ENCODE measurements at places on chromosomes 16 and 17.

DNA sequence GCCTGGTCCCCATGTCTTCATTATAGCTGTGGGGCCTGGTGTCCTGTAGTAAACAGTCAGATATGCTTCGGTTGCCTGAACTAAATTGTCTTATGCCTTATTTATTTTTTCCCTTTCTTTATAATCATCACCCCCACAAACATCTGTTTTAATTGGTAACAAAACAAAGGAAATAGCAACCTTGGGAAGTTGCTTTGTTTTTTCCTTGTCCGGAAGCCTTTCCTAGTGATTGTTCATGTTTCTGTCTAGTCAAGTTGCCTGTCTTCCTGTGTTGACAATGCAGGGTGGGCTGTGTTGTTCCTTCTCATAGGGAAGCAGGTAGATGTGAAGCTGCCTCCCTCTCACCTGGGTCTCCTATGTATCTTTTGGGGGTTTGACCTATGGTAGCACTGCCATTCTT, 16.7 kb downstream of the PGS1 start:
- no peak for DNase-seq

- no peak for DNase-seq
Observed at GRCh38 chr16:58462089-58462488, 37.9 kb upstream of the NDRG4 start.

DNA sequence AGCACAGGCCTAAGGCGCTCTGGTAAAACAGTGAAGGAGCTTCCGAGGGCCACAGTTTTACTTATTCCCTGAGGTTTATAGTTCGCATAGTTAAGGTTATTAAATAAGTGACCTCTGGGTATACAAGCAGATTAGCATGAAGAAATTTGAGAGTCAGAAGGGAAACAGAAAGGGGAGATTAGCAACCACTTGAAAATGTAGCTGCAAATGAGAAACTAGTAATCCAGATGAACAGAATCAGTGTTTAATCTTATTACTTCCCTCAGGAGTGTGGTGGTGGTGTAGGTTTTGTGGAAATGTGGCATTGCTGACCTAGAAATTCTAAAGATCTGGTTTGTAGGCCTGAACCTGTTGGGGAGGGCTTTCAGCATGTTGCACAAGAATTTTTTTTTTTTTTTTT, 130.4 kb downstream of the CCDC182 start:
- no peak for DNase-seq

DNA sequence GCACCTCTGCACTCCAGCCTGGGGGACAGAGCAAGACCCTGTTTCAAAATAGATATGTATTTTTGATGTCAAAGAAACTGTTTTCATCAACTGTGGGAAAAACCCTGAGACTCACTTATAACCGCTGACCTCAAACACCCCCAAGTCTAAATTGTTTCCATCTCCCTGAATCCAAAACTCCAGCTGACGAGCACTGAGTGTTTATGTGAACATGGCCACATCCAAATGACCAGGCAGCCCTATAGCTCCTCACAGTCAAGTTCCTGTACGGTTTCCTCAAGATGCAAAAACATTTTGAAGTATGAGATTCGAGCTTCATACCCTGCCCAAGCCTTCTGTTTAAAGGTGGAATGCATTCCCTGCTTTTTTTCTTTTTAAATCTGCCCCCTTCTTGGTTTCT, 45.3 kb upstream of the ZCCHC14 start:
- no peak for DNase-seq

GRCh38 chr16:1825864-1826690, 548 bp downstream of the HAGH start:
- peak; percentile 88 for DNase-seq

DNA sequence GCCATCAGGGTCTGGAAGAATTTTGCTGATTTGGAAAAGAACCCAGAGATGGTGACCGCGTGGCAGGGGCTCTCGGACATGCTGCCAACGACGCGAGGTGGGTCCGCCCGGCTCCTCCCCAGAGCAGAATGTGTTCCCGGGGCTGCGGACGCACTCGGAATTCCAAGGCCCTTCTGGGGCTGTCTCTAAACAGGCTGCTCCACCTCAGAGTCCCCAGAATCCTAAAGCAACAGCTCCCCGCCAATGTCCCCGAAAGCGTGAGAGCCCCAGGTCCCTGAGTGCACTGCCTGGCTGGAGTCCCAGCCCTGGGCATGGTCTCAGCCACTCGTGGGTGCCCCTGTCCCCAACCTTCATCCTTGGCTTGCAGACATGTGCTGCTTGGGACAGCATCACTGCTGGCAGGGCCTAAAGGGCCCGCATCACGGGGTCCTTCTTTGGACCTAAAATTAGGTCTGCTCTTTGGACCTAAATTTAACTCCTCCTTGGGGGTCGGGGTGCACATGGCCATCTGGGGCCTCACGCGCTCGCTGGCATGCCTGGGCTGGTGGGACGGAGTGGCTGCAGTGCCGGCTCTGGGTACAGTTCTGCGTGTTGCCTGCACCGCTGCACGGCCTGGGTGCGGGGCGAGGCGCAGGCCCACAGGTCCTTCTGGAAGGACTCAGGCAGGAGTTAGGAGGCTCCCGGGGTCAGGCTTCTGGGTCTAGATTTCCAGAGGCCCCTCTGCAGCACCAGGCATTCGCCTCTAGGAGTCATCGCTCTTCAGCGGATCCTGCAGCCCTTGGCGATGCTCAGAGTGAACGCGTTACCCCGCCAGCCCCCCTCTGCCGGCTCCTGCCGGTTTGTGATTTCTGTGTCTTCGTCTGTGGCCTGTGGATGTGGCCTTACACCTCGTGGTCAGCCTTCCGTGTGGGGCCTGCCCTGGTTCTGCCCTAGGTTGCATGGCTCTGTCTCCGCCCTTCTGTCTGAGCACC, 41.9 kb upstream of the CHMP6 start:
- DNase-seq, result no peak

DNA sequence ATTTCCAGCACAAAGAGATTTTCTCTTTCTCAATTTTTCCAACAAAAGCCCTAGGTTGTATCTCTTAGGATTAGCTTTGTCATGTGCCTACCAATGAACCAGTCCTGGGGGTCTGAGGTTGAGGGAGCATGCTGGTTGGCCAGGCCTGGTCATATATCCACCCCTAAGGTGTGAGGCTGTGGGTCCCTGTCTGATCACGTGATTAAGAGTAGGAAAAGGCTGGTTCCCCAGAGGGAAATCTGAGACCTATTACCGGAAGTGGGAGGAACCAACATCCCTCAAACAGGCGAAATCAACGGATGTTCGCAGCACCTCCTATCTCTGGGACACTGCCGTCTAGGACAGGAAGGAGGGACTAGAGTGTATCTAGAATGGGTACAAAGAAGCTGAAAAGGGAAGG, 185.7 kb upstream of the IRX5 start:
- DNase-seq, result no peak

DNA sequence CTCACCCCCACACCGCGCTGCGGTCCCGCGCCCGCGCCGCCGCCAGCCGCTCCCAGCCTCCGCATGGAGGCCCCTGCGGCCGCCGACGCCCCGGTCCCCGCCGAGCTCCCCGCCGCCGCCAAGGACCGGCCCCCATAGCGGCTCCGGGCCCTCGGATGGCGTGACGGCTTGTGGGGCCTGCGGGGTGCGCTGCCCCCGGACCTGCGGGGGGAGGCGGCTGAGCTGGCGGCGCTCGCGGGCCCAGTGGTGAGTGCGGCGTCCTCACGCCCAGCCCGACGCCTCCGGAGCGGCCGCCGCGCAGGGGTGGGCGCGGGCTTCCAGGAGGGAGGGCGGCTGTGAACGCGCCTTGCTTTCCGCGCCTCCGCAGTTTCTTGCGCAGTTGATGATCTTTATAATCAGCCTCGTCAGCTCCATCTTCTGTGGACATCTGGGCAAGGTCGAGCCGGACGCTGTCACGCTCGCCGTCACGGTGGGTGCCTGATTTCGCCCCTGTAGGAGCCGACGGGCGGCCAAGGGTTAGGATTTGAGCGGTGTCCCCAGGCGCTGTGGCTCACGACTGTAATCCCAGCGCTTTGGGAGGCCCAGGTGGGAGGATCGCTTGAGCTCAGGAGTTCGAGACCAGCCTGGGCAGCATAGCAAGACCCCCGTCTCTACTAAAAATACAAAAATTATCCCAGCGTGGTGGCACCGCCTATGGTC, 46.4 kb downstream of the SLC47A1 start:
- DNase-seq, result no peak

DNA sequence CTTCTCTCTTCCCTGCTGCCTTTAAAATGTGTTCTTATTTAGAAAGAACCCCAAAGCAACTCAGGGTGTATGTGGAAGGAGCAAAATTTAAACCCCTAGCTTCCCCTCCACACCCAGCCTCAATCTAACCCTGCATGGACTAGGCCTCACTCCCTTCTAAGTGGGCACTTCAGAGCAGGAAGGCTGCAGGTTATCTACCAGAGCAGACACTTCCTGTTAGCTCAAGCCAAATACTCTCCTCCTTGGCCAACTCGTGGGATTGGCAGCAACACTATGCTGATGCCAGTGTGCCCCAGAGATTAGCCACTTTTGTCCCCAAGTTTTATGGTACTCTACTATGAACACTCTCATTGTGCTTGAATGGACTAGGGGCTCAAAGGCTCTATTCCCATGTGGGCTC, 35.6 kb downstream of the CCDC42 start:
- no peak for DNase-seq

DNA sequence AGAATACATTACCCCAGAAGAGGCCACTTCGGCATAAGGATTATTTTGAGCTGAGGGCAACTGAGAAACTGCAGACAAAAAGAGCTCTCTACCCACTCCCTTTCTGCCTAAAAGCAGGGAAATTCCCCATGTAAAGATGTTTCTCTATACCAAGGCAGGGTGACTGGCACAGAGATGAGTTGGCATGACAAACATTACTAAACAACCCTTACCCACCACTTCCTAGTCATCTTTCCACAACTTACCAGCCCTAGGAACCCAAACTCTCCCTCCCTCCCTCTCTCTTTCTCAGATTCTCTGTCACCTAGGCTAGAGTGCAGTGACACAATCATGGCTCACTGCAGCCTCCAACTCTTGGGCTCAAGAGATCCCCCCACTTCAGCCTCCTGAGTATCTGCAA, 68.6 kb downstream of the EMP2 start:
- no peak for DNase-seq

DNA sequence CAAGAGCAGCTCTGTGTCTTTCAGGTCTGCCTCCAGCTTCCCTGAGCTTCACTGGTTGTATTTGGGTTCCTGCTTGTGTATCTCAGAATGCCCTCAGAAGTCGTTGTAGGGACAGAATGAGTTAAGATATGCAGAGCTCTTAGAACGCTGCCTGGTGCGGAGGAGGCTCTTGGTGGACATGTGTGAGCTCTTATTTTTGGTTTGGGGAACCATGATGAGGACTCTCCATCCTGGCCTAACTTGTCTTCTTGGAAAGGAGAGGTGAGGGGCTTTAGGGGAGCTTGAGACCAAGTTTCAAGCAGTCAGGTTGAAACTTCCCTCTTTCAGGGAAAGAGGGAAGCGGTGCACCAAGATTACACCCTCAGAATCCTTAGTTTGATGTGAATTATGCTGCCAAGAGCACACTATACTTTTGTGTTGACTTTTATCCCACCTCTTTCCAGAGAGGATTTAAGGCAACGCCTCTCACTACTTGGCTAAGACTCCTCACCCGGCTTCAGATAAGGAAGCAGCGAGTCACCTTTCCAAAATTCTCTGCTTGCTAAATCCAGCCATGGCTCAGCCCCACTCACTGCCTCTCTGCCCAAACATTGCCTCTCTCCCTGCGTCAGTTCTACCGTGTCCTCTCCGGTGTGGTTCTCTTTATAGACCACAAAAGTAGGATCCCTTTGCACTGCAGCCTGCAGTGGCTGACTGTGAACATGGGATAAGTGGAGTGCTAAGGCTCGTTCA, 12.7 kb downstream of the CDK5RAP3 start:
- no peak for DNase-seq

DNA sequence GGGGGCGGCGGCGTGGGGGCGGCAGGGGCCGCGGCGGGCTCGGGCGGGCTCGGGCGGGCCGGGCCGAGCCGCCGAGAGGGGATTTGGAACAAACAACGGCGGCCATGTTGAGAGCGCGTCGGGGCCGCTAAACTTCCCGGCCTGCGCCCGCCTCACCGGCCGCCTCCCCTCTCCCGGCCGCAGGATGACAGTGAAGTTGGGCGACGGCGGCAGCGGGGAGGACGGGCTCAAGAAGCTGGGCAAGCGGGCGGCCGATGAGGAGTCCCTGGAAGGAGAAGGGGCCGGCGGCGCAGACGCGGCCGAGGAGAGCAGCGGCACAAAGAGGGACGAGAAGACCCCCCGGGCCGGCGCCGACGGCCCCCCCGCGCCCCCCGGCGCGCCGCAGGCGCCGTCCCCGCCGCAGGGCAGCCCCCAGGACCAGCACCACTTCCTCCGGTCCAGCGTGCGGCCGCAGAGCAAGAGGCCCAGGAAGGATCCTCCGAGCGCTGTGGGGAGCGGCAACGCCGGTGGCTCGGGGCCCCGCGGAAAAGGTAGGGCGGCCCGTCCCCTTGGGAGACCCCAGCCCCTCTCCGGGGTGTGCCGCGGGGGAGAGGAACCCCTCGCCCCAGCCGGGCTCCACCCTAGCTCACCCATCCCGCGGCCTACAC, 2.4 kb downstream of the CRAMP1 start:
- peak; percentile 53 for DNase-seq

- no peak for DNase-seq
Observed at GRCh38 chr17:21452377-21453143, 76.4 kb downstream of the KCNJ12 start.

DNA sequence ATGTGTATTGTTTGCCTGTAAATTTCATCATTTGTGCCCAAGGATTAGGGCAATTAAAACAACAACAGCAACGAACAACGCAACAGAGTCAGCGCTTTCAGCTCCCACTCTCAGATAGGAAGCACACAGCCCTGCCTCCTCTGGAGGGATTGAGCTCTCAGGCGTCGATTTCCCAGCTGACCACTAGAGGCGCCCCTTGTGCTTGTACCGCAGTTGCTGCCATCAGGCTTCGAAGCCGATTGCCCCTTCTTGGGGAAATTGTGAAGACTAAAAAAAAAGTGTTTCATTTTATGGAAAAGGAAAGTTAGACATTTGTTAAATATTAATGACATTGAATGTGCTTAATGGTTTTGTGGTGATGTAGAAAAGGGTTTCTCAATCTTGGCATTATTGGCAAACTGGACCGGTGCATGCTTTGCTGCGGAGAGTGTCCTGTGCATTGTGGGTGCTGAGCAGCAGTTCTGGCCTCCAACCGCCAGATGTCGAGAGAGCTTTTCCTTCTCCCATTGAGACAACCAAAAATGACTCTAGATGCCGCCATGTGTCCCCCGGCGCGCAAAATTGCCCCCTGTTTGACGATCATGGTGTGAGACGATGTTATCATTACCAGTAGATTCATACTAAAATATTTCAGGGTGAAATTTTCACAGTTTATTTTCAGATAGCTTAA, 650.4 kb upstream of the RBFOX1 start:
- no peak for DNase-seq

DNA sequence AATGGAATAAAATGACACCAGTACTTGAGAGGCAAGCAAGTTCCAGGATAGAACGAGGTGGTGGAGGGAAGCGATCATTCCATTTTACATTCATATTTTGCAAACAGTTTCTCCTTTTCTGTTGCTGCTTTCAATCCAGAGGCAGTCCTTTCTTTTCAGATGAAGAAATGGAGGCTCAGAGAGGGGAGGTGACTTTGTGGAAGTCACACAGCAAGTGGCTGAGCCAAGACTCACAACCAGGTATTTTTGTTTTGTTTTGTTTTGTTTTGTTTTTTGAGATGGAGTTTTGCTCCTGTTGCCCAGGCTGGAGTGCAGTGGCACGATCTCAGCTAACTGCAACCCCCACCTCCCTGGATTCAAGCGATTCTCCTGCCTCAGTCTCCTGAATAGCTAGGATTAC, 29.3 kb downstream of the GPR142 start:
- DNase-seq, result no peak

- no peak for DNase-seq
Observed at GRCh38 chr17:81656835-81657234, 493 bp upstream of the PDE6G start.

GRCh38 chr17:56727876-56728617, 105.7 kb downstream of the C17orf67 start:
- DNase-seq, result no peak

GRCh38 chr17:66494023-66494803, 191.8 kb downstream of the PRKCA start:
- no peak for DNase-seq
